ENCODE measurements at places on chromosomes 7 and 10.
A peak's percentile ranks its signal among the peaks of the same experiment; 100 is the strongest.

DNA sequence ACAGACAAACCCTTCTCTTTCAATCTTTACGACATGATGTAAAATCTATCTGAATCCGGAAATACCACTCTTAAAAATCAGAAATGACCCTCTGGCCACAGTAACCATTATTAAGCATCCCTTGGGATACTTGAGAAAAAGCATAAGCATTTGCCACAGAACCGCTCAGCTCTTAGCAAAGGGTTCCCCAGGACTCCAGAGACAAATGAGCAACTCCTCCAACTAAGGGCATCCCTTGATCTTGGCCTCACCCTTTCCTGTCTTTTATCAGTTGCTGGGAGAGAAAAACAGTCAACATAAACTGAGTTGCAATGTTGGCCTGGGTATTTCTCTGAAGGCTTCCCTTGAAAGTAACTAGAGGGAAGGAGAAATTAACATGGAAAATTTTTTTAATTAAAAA is 3.5 kb downstream of the PDLIM1 start:
- H3K27ac ChIP-seq, result peak overlapping the region; percentile 1
- no peaks in the 10 kb centered on the region for H3K36me3 ChIP-seq
- H3K4me3 ChIP-seq, result no peak overlapping the region

DNA sequence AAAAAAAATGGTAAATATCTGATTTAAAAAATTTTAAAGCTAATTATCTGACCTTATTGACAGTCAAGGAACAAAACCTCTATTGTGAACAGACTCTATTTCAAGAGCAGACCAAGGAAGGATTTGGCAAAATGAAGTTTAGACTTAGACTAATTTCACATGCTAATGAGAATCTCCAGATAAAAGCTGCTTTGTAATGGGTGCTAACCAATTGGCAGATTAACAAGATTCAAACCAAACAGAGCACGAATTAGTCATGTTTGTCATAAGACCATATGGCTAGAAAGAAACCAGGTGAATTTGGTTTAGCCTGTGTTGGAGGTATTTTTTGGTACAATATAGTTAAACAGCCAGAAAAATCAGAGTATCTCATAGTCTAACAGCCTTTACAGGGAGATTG is 429.1 kb upstream of the NFE2L3 start:
- H3K27me3 ChIP-seq, result no peaks in the 10 kb centered on the region
- H3K27ac ChIP-seq, result peak overlapping the region; percentile 11
- H3K4me3 ChIP-seq, result no peak overlapping the region
- no peaks in the 10 kb centered on the region for H3K36me3 ChIP-seq
- no peak for DNase-seq
- H3K4me1 ChIP-seq, result no peaks in the 10 kb centered on the region

- no peak overlapping the region for H3K4me3 ChIP-seq
- no peaks in the 10 kb centered on the region for H3K27me3 ChIP-seq
- H3K4me1 ChIP-seq, result no peaks in the 10 kb centered on the region
- H3K36me3 ChIP-seq, result no peaks in the 10 kb centered on the region
- no peak for DNase-seq
- H3K27ac ChIP-seq, result no peak overlapping the region
These were observed 42.7 kb downstream of the SKIDA1 start for GRCh38 chr10:21482821-21483220.

- H3K27ac ChIP-seq, result no peak overlapping the region
- H3K27me3 ChIP-seq, result no peaks in the 10 kb centered on the region
- DNase-seq, result no peak
- no peaks in the 10 kb centered on the region for H3K4me1 ChIP-seq
These were observed 37.8 kb downstream of the ABCA13 start for GRCh38 chr7:48209004-48209600.

GRCh38 chr10:49212076-49212475 is 23.9 kb upstream of the TMEM273 start:
- no peaks in the 10 kb centered on the region for H3K36me3 ChIP-seq
- no peaks in the 10 kb centered on the region for H3K4me1 ChIP-seq
- no peak overlapping the region for H3K4me3 ChIP-seq

GRCh38 chr10:34528320-34528719 is 286.8 kb downstream of the PARD3 start:
- H3K27ac ChIP-seq, result no peak overlapping the region
- H3K4me1 ChIP-seq, result no peaks in the 10 kb centered on the region
- no peaks in the 10 kb centered on the region for H3K36me3 ChIP-seq
- DNase-seq, result no peak

DNA sequence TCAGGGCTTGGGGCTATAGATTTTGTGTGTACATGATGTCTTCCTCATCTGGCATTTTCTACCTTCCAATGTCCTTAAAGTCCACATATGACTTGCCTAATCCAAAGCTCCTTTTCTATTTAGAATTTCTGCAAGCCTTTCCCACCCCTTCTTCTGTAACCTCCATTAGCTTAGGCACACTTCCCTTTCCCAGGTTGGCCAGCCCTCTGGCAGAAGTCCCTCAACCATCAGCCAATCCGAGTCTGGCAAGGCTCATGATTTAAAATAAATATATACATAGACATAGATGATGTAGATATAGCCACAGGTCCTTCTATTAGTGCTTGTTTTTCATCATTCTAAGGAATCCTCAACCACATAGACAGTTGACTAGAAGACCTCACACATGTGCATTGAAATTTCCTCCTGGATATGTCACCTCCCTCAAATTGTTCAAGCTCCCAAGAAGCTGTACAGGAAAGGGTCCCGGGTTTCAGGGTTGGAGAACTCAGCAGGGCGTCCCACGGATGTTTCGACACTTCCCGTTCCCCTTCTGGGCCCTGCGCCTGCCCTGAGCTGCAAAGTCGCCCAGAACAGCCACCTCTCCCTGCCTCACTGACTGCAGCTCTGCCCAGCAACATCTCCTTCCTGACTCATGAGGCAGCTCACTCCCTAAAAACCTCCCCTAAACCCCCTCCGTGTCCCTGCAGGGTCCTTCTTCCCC is 20.4 kb upstream of the PIK3AP1 start:
- no peaks in the 10 kb centered on the region for H3K4me1 ChIP-seq
- DNase-seq, result no peak
- no peaks in the 10 kb centered on the region for H3K36me3 ChIP-seq
- H3K27ac ChIP-seq, result no peak overlapping the region
- no peak overlapping the region for H3K4me3 ChIP-seq

DNA sequence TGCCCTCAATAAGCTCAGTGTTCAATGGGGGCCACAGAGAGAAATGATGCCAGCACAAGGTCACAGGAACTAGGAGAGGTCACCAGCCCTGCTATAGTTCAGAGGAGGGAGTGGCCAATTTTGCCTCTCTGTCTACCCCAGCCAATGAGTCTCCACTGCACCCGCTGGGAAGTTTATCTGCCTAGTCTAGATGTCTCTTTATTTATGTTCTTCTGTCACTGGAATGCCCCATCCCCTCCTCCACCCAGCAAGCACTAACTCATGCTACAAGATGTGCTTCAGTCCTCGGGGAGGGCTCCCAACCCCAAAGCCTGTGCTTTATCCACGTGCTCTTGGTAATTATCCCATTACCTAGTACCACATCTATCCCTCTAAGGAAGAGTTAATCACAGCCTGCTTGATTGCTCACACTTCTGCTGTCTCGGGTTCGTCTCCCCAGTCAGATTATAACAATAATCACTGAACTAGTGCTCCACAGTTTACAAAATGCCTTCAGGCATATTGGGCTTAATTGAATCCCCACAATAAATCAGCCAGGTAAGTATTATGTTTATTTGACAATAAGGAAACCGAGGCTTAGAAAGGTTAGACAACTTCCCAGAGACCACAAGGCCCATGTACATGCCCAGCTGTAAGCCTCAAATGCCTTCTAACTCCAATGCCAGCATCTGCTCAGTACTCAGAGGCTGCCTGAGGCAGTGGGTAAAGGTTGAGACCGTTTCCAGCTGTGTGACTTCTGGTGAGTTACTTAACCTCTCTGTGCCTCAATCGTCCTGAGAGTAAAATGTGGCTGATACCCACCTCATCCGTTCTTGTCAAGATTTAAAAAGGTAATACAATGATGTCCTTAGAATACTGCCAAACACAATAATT is 3.9 kb downstream of the HIP1 start:
- no peaks in the 10 kb centered on the region for H3K27me3 ChIP-seq
- H3K27ac ChIP-seq, result no peak overlapping the region
- H3K4me1 ChIP-seq, result no peaks in the 10 kb centered on the region
- DNase-seq, result no peak

DNA sequence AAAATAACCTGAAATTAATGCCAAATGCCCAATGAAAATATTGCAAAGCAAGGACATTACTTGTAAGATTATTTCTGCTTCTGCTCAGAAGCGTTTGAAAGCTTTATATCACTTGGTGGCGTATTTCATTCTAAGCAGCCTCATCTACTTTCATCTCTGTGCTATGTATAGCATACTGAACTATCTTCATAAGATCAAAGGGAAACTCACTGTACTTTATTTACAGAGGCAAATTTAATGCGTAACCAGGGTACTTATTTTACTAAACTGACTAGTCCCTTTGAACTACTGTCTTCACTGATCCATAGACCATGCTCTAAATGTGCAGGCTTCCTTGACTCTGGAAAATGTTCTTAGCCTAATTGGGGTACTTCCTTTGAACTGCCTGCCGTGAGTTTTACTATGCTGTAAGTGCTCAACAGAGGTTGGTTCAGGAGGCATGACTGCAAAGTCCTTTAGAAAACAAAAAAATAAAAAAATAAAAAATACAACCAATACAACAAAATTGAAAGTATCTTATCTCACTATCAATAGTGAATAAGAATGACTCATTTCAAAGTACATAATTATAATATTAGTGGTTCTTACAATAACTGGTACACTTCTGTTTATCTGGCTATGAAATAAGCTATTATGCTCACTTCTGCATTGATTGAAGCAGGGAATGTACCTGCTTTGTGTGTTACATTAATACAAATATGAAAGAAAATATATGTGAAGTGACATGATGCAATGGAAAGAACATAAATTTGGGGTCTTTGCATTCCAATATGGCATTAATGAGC is 41.0 kb upstream of the TSPAN12 start:
- H3K4me3 ChIP-seq, result no peak overlapping the region
- DNase-seq, result no peak
- no peaks in the 10 kb centered on the region for H3K4me1 ChIP-seq
- no peak overlapping the region for H3K27ac ChIP-seq

DNA sequence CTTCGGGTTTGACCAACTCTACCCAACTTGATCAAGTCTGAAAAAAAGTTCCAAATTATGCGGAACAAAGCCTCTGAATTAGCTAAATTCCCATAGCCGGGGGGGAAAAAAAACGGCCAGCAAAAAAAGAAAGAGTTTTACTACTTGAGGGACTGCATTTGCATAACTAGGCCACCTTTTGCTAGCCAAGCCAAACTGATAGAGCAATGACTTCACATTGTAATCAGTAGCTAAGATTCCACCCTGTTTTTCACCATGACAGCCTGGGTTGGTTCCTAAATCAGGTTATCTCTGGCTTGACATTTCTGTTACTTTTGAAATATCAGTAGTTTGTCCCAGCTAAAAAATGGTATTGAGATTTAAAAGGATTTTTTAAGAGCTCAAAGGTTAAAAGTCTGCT is 31.4 kb upstream of the CREB3L2 start:
- H3K4me3 ChIP-seq, result no peak overlapping the region
- DNase-seq, result no peak
- H3K27ac ChIP-seq, result no peak overlapping the region
- H3K4me1 ChIP-seq, result no peaks in the 10 kb centered on the region
- no peaks in the 10 kb centered on the region for H3K36me3 ChIP-seq
- no peaks in the 10 kb centered on the region for H3K27me3 ChIP-seq

- H3K36me3 ChIP-seq, result no peaks in the 10 kb centered on the region
- peak overlapping the region; percentile 44 for H3K27ac ChIP-seq
- no peak for DNase-seq
- peaks cover 26% of the 10 kb centered on the region for H3K4me1 ChIP-seq
- H3K4me3 ChIP-seq, result no peak overlapping the region
These were observed 58.6 kb downstream of the HK1 start for GRCh38 chr10:69336952-69337295.

DNA sequence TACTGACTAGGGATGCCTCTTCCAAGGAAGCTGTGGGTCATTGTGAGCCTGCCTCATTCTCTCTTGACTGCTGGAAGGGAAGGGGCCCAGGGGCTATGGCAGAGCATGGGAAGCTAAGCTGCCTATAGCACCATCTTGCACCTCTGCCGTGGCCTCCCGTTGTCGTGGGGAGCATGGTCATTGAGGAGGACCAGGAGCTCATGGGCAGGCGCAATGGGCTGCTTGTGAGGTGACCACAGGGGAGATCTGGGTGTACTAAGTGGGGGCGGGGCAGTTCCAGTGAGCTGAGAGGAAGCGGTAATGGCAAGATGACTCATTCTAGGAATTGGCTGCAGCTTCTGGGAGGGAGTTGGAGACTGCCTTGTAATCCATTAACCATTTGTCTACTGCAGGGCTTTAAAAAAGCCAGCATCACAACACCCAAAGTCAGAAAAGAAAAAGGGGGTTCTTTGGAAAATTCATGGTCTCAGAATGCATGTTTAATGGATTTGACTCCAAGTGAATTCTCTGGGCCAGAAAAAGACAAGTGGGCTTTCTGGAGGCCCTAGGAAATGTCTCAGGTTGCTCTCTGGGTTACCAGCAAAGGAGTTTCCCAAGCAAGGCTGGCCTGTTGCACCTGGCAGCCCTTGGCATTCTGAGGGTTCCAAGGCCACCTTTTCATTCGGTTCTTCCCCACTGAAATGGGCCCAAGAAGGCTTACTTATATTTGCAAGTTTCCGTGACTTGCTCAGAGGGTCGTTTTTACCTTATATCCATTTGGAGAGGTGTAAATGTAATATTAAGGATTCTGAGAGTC is 3.6 kb downstream of the DUSP5 start:
- H3K36me3 ChIP-seq, result no peaks in the 10 kb centered on the region
- DNase-seq, result peak; percentile 75
- peaks cover 23% of the 10 kb centered on the region for H3K4me1 ChIP-seq
- H3K27ac ChIP-seq, result peak overlapping the region; percentile 83

DNA sequence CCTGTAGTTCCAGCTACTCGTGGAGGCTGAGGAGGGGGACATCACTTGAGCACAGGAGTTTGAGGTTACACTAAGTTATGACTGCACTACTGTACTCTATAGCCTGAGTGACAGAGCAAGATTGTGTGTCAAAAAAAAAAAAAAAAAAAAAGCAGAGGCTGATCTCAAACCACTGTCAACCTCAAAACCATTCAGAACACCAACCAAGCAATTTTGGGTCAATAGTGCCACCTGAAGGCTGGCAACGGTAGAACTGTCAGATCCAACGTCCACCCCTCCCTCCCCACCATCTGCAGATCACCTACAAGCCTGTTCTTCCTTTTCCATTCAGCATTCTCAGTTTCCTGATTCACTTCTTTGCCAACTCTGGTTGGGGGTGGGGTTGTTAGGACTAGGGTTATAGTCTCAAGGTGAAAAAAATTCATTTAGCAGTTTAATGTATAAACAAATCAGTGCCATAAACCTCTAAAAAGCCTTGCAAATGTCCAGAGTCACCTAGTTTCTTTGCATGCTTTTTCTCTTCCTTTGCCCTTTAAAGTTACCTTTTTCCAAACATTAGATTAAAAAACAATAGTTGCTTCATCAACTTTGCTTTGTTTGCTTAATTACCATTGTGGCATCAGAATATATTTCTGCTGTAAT is 2.6 kb downstream of the MRPS33 start:
- peaks cover 4% of the 10 kb centered on the region for H3K4me1 ChIP-seq
- DNase-seq, result peak; percentile 71
- no peak overlapping the region for H3K4me3 ChIP-seq
- H3K27ac ChIP-seq, result no peak overlapping the region

- no peaks in the 10 kb centered on the region for H3K27me3 ChIP-seq
- H3K4me1 ChIP-seq, result no peaks in the 10 kb centered on the region
- H3K27ac ChIP-seq, result no peak overlapping the region
- peaks cover under 1% of the 10 kb centered on the region for H3K36me3 ChIP-seq
- H3K4me3 ChIP-seq, result no peak overlapping the region
These were observed 36.7 kb downstream of the GBX1 start for GRCh38 chr7:151130741-151131157.

GRCh38 chr7:84085998-84086397 is 108.6 kb downstream of the SEMA3A start:
- no peaks in the 10 kb centered on the region for H3K36me3 ChIP-seq
- no peak for DNase-seq
- no peaks in the 10 kb centered on the region for H3K4me1 ChIP-seq
- H3K27me3 ChIP-seq, result no peaks in the 10 kb centered on the region
